ENCODE measurements at places on chromosomes 7 and 10.

DNA sequence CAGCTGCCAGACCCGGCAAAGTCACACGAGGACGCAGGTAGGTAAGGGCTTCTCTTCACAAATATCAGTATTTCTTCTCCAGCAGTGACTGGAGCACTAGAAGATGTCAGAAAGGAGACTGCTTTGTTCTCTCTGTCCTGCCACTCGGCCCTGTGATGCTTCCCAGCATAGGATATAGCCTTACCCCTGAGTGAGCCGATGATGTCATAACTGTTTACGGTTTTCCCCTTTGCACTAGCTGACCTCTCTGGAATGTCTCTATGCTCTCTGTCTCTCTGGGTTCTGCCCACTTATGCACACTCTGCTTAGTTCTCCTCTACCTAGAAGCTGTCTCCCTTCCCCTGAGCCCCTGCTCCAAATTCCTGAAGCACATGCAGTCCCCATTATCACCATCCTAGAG, 167.5 kb upstream of the PODXL start:
- no peak for DNase-seq

GRCh38 chr10:70494536-70494935, 16.0 kb downstream of the PALD1 start:
- no peak for DNase-seq

GRCh38 chr10:29688230-29688661, 53.5 kb upstream of the SVIL start:
- no peak for DNase-seq

DNA sequence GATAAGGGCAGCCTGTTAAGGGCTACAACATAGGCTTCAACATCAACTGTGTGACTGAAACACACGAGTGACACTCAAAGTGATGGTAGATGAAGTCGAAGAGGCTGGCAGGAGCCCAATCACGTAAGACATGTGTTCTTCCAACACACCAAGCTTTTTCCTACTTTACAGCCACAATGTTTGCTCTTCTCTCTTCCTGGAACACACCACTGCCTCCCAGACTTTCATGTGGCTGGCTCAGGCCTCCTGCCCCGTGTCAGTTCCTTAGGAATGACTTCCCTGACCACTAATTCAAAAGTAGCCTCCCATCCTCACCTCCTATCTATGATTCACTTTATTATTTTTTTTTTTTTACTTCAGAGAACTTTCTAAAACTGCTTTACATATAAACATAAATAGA, 209.2 kb downstream of the GPAM start:
- DNase-seq, result no peak

- no peak for DNase-seq
These were observed 149.4 kb upstream of the NPS start for GRCh38 chr10:127399668-127400067.

- DNase-seq, result peak; percentile 16
These were observed 117.9 kb upstream of the COL1A2 start for GRCh38 chr7:94276795-94277194.
